Fibroblast of skin of right biceps (primary cell): ENCODE measurements at places on chromosomes 13 and 19.

- no peak for DNase-seq
Observed at GRCh38 chr19:45117167-45117594, 24.2 kb downstream of the PPP1R37 start.

DNA sequence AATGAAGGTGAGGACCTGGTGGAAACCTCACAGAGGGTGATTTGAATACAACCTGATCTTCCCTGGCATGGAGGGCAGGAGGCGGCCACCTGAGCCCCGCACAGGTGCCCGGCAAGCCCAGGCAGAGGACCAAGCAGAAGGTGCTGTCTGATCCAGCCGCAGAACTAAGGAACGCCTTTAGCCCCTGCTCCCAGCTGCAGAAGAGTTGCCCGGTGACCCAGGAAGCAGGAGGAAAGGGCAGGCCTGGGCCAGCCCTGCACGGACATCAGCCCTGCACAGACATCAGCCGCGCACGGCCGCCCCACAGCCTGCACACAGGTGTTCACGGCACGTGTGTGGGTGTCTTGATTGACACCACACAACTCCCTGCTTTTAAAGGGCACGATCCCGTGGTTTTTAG is 43.1 kb downstream of the RASA3 start:
- no peak for DNase-seq

DNA sequence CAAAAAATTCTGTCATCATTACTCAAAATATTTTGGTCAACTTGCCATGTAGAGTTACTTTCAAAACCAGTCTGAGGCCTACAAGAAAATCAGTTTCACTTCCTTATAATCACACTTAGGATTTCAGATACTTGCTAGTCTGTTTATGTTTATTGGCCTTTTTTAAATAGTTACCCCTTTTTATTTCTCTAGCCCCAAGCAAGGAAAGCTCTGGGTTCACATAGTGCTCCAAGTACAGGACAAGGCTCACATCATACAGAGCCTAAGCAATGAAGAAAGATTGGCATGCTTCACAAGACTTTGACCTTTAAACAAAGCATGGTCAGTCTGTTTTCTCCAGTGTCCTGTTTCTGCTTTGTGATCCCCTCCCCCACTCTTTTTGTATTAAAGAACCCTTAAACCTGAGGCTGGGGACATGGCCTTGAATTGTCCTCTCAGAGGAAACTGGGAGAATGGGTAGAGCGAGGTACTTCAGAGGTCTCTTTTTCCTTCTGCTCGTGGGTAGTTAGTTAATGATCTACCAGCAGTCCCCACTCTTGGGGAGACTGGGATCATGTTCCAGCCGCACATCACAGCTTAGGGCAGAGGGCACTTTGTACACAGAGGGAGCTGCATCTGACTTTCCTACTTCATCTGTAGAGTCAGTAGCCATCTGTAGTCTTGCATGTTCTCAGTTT is 30.7 kb downstream of the CEACAM1 start:
- DNase-seq: no peak

GRCh38 chr19:5864725-5865486 is 5.4 kb downstream of the FUT5 start:
- no peak for DNase-seq

GRCh38 chr19:18418483-18419194 is 559 bp upstream of the SSBP4 start:
- DNase-seq: no peak

DNA sequence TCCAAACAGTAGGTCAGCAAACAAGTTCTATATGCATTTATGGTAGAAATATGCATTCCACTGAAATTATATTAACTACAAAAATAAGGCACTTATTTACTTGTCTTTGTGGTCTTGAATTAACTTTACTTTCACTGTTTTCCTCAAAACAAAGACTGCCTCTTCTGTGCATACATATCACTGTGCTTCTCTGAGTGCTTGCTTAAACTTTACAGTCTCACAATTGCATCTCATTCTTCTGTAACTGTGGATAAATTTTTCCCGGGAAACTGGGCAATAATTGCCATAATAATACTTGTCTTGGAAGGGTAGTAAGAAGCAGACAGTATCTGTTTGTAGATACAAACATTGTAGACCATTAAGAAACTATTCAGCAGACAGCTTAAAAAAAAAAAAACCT is 38.4 kb downstream of the EFNB2 start:
- no peak for DNase-seq

- DNase-seq: no peak
Observed at GRCh38 chr13:40315416-40316064, 350.9 kb downstream of the FOXO1 start.

- DNase-seq: no peak
Observed at GRCh38 chr19:44113784-44114390, 688 bp downstream of the ZNF225 start.

GRCh38 chr19:12912571-12912970 is 6.5 kb downstream of the SYCE2 start:
- DNase-seq: no peak

- no peak for DNase-seq
Observed at GRCh38 chr19:27775395-27775794, 1437.6 kb downstream of the UQCRFS1 start.

- no peak for DNase-seq
Observed at GRCh38 chr13:101325423-101325822, 90.9 kb downstream of the NALCN start.

- DNase-seq: no peak
Observed at GRCh38 chr13:73820285-73820684, 313.9 kb downstream of the KLF12 start.

DNA sequence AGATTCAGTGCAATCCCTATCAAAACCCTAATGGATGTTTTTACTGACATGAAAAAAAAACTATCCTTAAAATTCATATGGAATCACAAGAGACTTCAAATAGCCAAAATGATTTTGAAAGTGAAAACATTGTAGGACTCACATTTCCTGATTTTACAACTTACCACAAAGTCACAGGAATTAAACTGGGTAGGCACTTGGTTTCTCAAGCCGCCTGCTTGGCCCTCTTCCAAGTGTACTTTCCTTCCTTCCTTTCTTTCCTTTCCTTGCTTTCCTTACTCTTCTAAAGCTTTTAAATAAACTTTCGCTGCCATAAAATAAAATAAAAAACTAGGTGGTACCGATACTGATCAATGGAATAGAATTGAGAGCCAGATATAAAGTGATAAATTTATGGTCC is 21.0 kb upstream of the CD33 start:
- DNase-seq: no peak

DNA sequence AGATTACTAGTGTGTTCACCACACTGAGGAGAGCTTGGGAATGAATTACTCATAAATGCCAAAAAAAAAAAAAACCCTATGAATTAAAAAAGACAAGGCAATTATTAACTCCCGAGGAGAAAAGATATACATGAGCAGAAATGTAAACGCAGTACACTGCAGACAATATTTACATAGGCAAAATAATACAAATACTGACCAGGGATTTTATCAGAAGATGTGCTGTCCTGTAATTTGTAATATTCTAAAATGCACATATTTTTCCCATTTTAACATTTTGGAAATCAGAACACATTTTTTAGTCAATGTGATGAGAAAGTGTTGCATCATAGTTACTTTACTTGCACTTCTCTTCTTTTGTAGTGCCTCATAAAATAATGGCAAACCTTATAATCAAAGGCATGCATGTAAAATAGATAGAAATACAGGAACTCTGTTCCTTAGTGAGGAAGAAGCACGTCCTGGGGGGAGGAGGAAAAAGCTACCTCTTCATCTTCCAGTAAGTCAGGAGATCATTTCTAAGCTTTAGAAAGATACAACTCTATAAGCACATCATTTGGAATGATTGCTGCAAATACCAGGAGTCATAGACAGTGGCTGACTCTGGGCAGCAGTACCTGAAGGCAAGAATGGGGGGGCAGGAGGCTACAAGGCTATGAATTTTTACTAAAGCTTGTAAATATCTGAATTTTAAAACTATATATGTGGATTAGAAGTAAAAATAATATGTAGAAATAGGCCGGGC is 46.3 kb upstream of the KATNAL1 start:
- DNase-seq: no peak

- peak; percentile 44 for DNase-seq
Observed at GRCh38 chr19:46813839-46814358, 25.5 kb upstream of the SLC1A5 start.

DNA sequence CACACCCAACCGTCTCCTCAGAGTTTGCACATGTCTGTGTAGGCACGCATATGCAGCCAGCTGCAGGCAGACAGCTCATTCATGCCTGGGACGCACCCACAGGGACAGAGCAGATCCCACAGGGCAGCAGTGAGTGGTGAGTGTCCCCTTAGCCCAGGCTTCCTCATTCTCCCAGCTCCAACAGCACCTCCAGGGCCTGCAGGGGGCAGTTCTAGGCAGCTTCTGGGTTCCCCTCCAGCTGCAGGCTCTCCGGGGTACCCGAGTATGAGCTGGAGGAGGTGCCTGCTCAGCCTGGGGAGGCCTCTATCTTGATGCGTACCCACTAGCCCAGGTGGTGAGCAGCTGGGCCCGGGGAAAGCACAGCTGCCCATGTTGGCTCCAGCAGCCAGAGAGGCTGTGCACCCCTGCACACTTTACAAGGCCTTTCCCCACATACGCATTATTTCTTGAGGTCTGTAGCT is 1.3 kb upstream of the SHANK1 start:
- DNase-seq: peak; percentile 63
